Aorta (tissue), 5 donors: ENCODE measurements at places on chromosomes 3 and 15. TPM values are rescaled to one million over a fixed set of nuclear protein-coding genes. Genes with fewer than 3 reads are reported as not detected.

DNA sequence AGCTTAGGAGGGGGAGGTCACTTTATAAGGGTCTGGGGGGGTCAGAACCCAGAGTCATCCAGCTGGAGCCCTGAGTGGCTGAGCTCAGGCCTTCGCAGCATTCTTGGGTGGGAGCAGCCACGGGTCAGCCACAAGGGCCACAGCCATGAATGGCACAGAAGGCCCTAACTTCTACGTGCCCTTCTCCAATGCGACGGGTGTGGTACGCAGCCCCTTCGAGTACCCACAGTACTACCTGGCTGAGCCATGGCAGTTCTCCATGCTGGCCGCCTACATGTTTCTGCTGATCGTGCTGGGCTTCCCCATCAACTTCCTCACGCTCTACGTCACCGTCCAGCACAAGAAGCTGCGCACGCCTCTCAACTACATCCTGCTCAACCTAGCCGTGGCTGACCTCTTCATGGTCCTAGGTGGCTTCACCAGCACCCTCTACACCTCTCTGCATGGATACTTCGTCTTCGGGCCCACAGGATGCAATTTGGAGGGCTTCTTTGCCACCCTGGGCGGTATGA is at the start of gene RHO:
TSS of gene RHO (plus strand) at position 51 of the 512 bp plus-strand sequence. CDS start at position 146, 95 bp downstream.
- no peak within 1 kb of the TSS for H3K27ac ChIP-seq
- no peaks in the 10 kb centered on the region for H3K36me3 ChIP-seq
- H3K4me1 ChIP-seq: no peaks in the 10 kb centered on the region
- no peaks in the 10 kb centered on the region for H3K27me3 ChIP-seq

GRCh38 chr15:64635499-64636495 is 139.6 kb downstream of the RBPMS2 start:
- H3K36me3 ChIP-seq: no peaks in the 10 kb centered on the region
- no peak for DNase-seq
- no peak overlapping the region for H3K27ac ChIP-seq
- no peaks in the 10 kb centered on the region for H3K27me3 ChIP-seq
- peaks cover 10% of the 10 kb centered on the region for H3K4me1 ChIP-seq

- H3K27me3 ChIP-seq: no peaks in the 10 kb centered on the region
- H3K27ac ChIP-seq: no peak overlapping the region
- no peaks in the 10 kb centered on the region for H3K4me1 ChIP-seq
- H3K36me3 ChIP-seq: no peaks in the 10 kb centered on the region
- no peak overlapping the region for H3K4me3 ChIP-seq
Observed at GRCh38 chr15:93041159-93041547, 47.9 kb downstream of the RGMA start.

GRCh38 chr3:115836944-115837343 is 213.6 kb downstream of the GAP43 start:
- H3K27ac ChIP-seq: no peak overlapping the region
- H3K4me3 ChIP-seq: no peak overlapping the region
- no peaks in the 10 kb centered on the region for H3K27me3 ChIP-seq
- H3K36me3 ChIP-seq: no peaks in the 10 kb centered on the region
- DNase-seq: no peak
- H3K4me1 ChIP-seq: no peaks in the 10 kb centered on the region

SYNPR gene
- total RNA-seq: not detected

GRCh38 chr3:187974871-187975271 is 179.1 kb upstream of the LPP start:
- H3K4me1 ChIP-seq: no peaks in the 10 kb centered on the region
- no peaks in the 10 kb centered on the region for H3K36me3 ChIP-seq
- no peak overlapping the region for H3K27ac ChIP-seq
- no peaks in the 10 kb centered on the region for H3K27me3 ChIP-seq
- H3K4me3 ChIP-seq: no peak overlapping the region
- DNase-seq: no peak

DNA sequence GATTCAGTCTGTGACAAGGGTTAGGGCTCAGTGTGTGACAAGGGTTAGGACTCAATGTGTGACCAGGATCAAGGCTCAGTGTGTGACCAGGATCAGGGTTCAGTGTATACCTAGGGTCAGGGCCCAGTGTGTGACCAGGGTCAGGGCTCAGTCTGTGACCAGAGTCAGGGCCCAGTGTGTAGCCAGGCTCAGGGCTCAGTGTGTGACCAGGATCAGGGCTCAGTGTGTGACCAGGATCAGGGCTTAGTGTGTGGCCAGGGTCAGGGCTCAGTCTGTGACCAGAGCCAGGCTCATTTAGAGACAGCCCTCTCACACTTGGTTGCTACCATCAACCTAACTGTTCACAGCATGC is 24.2 kb downstream of the LOXL1 start:
- H3K4me3 ChIP-seq: no peak overlapping the region
- H3K27me3 ChIP-seq: no peaks in the 10 kb centered on the region
- peak; percentile 43 for DNase-seq
- peak overlapping the region; percentile 38 for H3K27ac ChIP-seq
- no peaks in the 10 kb centered on the region for H3K4me1 ChIP-seq
- H3K36me3 ChIP-seq: peaks cover 2% of the 10 kb centered on the region

DNA sequence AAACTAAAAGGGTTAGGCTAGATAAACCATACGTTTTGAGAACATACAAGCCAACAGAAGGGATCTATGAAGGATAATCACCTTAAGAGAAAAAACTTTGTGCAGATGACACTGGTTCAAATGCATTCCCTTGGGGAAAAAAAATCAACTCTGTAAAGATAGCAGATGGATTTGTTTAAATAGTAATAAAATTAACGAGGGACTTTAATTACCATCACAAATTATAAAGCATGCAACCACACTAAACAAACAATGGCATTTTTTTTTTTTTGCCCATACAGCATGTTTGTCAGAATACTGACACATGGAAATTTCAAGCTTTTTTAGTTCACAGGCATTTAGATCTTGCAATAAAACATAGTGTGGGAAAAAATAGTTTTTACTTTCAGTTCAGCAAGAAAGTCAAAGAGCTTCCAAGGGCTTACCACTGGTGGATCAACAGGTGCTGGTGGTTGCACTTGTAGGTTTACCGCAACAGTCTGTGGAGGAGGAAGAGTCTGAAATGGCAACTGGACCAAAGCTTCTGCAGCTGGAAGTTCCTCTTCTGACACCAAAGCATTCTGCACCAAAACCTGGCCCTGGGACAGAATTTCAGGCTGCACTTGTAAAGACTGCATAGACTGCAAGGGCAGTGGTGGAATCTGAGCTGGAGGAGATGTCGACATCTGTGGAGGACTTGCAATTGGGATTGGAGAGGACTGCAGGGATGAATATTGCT is 53.1 kb downstream of the PHC3 start:
- H3K4me1 ChIP-seq: no peaks in the 10 kb centered on the region
- H3K27me3 ChIP-seq: no peaks in the 10 kb centered on the region
- H3K36me3 ChIP-seq: no peaks in the 10 kb centered on the region
- H3K4me3 ChIP-seq: no peak overlapping the region
- no peak overlapping the region for H3K27ac ChIP-seq
- no peak for DNase-seq

DNA sequence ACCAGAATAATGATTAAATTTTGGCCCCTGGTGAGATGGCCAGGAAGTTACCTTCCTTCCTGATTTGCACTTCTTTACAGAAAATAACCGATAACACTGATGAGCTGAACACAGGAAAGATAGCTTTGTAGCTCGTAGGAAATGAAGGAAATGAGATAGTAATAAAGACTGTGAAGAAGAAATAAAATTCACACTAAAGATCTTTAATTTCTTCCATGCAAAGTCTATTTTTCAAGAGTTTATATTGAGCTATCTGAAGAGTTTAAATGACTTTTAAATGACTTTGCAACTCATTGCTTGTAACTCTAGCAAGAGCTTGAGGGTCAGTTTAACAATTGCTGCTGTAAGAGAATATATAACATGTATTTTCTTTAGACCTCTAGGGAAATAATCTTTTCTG is 543.0 kb downstream of the UNC13C start:
- no peaks in the 10 kb centered on the region for H3K27me3 ChIP-seq
- no peak overlapping the region for H3K27ac ChIP-seq
- H3K4me1 ChIP-seq: no peaks in the 10 kb centered on the region
- H3K36me3 ChIP-seq: no peaks in the 10 kb centered on the region

DNA sequence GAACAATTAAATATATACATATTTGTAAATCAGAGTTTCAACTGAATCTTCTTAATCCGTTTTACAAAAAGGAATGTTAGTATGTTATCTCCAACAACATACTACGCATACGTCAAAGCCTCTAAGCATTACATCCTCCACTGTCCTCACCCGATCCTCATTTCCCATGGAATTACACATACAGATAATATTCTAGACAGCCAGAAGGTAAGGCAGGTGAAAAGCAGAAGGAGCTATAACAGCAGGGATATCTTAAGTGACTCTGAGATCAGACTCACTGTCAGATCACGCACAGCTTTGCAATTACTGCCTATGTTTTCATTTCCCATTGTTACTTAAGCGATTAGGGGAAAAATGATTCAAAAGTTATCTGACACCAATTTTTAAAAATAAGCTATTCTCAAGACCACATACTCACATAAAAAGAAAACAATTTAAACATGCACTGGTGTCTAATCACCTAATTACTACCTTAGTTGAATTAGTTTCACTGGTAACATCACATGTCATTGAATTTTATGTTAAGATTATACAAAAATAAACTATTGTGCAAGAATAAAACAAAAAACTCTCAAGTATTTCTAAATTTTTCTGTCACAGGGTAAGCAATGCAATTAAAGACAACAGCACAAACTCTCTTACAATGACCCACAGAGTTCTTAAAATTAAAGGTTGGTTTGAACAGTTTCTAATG is 92.8 kb downstream of the TBL1XR1 start:
- H3K4me3 ChIP-seq: no peak overlapping the region
- H3K36me3 ChIP-seq: no peaks in the 10 kb centered on the region
- no peak overlapping the region for H3K27ac ChIP-seq

SLC22A13 gene
- total RNA-seq: 1.3 TPM

GRCh38 chr3:16600780-16601536 is 4.3 kb downstream of the DAZL start:
- no peak overlapping the region for H3K4me3 ChIP-seq
- peak; percentile 94 for DNase-seq
- H3K27me3 ChIP-seq: no peaks in the 10 kb centered on the region
- H3K4me1 ChIP-seq: no peaks in the 10 kb centered on the region
- no peak overlapping the region for H3K27ac ChIP-seq
- no peaks in the 10 kb centered on the region for H3K36me3 ChIP-seq

GRCh38 chr15:43922021-43922420 is 95.2 kb downstream of the WDR76 start:
- no peak overlapping the region for H3K4me3 ChIP-seq
- H3K4me1 ChIP-seq: peaks cover 2% of the 10 kb centered on the region
- no peaks in the 10 kb centered on the region for H3K36me3 ChIP-seq
- no peak overlapping the region for H3K27ac ChIP-seq

GRCh38 chr3:151400341-151400740 is 15.8 kb upstream of the P2RY12 start:
- H3K4me1 ChIP-seq: no peaks in the 10 kb centered on the region
- H3K27ac ChIP-seq: no peak overlapping the region
- H3K4me3 ChIP-seq: no peak overlapping the region
- no peak for DNase-seq
- H3K27me3 ChIP-seq: no peaks in the 10 kb centered on the region

GRCh38 chr15:94080416-94080815 is 150.9 kb upstream of the MCTP2 start:
- no peak overlapping the region for H3K4me3 ChIP-seq
- no peaks in the 10 kb centered on the region for H3K36me3 ChIP-seq
- H3K27me3 ChIP-seq: no peaks in the 10 kb centered on the region
- no peaks in the 10 kb centered on the region for H3K4me1 ChIP-seq

HTD2 gene
- total RNA-seq: 6.5 TPM

IREB2 gene
- 33.9 TPM for total RNA-seq

DNA sequence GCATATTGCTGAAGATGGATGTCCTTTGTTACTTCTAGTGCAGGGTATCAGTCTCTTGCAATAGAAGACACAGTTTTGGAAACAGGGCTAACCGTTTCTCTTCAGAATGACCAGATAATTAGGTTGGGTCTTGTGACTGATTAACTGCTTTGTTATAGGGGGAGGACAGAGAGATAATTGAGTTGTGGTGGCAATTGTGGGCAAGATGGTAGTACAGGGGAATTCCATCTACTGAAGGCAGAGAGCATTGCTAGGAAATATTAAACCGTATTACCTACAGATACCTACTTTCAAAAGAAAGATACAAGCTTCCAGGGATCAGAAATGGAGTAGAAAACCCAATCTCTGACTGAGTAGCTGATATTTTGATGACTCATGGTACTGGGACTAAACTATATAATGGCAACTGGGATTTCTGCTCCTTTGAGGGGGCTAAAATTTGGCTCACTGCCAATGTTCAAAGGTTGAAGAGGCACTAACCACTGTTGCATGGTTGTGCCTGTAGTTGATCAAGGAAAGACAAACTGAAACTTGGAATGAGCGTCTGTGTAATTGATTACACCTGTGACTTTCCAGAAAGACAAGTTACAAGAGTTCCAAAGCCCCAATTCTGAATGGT is 4.2 kb downstream of the PRR23B start:
- H3K27me3 ChIP-seq: no peaks in the 10 kb centered on the region
- H3K4me1 ChIP-seq: no peaks in the 10 kb centered on the region
- no peak for DNase-seq
- H3K36me3 ChIP-seq: no peaks in the 10 kb centered on the region
- H3K27ac ChIP-seq: no peak overlapping the region
- no peak overlapping the region for H3K4me3 ChIP-seq

GRCh38 chr3:71987828-71988227 is 202.9 kb upstream of the PROK2 start:
- no peak overlapping the region for H3K27ac ChIP-seq
- no peaks in the 10 kb centered on the region for H3K4me1 ChIP-seq
- H3K36me3 ChIP-seq: no peaks in the 10 kb centered on the region
- peak; percentile 49 for DNase-seq

GRCh38 chr3:9673082-9673481 is 23.8 kb downstream of the MTMR14 start:
- no peak overlapping the region for H3K4me3 ChIP-seq
- DNase-seq: no peak
- no peaks in the 10 kb centered on the region for H3K27me3 ChIP-seq
- H3K36me3 ChIP-seq: peaks cover 24% of the 10 kb centered on the region
- H3K27ac ChIP-seq: no peak overlapping the region
- peaks cover 5% of the 10 kb centered on the region for H3K4me1 ChIP-seq

LNP1 gene
- total RNA-seq: 5.1 TPM

INSYN1 gene
- 4.8 TPM for total RNA-seq

HMG20A gene
- total RNA-seq: 44.2 TPM

DNA sequence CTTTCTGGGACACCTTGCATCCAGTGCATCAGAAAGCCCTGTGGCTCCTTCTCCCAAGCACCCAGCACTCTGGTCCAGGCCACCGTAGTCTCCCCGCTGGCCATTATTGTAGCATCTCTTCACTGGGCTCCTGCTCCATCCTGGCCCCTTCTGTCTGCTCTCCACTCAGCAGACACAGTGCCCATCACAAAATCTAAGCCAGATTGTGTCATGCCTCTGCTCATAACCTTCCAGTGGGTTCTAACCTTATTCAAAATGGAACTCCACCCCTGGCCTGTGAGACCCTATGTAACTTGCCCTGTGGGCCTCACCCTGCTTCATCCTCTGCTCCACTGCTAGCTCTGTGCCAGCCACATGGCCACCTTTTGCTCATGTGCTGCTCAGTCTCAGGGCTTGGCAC is 31.7 kb upstream of the PRR23E start:
- H3K27me3 ChIP-seq: no peaks in the 10 kb centered on the region
- no peaks in the 10 kb centered on the region for H3K36me3 ChIP-seq
- DNase-seq: no peak

- H3K27me3 ChIP-seq: no peaks in the 10 kb centered on the region
- no peak overlapping the region for H3K4me3 ChIP-seq
- no peak overlapping the region for H3K27ac ChIP-seq
- no peak for DNase-seq
Observed at GRCh38 chr3:111751961-111752360, 107.1 kb upstream of the PHLDB2 start.

- no peaks in the 10 kb centered on the region for H3K27me3 ChIP-seq
- H3K36me3 ChIP-seq: no peaks in the 10 kb centered on the region
- no peaks in the 10 kb centered on the region for H3K4me1 ChIP-seq
- H3K4me3 ChIP-seq: no peak overlapping the region
- no peak for DNase-seq
Observed at GRCh38 chr3:174640932-174641331, 218.2 kb upstream of the NAALADL2 start.

CTXND1 gene
- total RNA-seq: not detected

TRPM1 gene
- not detected for total RNA-seq
